ENCODE measurements at places on chromosomes 1 and 21. TPM values are rescaled to one million over a fixed set of nuclear protein-coding genes. Genes with fewer than 3 reads are reported as not detected.
A peak's percentile ranks its signal among the peaks of the same experiment; 100 is the strongest.

The HJV gene
- not detected for total RNA-seq

The ARHGAP30 gene
- total RNA-seq = not detected

DNA sequence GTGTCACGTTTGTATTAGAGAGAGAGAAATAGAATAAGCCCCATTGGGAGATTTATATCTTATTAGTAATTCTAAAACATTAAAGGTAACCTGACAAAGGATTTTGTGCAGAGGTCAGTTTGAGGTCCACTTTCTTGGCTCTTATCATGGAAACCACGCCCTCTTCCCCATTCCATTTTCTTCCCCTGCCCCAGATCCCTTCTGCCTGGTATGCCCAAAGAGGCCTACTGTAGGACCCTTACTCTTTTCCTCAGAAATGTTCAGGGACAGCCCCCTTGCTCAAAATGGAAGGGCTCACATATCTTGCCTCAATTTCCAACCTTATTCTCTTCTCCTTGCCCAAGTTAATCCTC, 9.6 kb downstream of the CCDC185 start:
- DNase-seq = no peak

GRCh38 chr1:2215329-2215728, 12.8 kb upstream of the SKI start:
- no peak for DNase-seq

DNA sequence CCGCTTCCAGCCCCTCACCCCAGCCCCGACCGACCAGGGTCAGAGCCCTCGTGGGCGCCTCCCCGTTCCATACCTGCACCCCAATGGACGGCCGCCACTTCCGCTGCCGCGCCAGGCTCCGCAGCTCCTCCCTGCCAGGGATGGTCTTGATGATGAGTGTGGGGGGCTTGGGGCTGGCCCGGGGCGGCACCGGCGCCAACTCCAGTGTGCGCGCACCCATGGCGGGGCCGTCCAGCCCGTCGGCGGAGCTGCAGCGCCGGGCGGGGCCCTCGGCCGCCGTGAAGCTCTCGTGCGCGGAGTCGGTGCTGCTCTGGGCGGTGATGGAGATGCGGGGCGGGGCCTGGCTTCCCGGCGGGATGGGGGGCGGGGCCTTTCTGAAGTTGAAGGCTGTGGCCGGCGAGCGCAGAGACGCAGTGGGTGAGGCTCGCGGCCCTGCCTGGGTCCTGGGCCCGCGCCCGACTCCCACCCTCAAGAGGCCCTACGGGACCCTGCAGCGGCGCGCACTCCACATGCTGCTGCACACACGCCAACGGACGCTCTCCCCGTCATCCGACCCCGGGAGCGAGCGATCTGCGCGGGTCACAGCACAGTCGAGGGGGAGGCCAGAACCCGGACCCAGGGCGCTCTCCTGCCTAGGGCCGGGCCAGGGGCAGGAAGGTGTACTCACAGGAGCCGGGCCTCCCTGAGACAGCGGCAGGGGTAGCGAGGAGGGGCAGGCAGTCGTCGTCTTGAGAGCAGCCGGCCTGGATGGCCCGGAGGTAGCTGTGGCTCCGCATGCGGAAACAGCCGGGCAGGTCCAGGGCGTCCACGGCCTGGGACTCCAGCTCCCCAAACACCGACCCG, 26.1 kb upstream of the SMIM12 start:
- peak; percentile 62 for DNase-seq

DNA sequence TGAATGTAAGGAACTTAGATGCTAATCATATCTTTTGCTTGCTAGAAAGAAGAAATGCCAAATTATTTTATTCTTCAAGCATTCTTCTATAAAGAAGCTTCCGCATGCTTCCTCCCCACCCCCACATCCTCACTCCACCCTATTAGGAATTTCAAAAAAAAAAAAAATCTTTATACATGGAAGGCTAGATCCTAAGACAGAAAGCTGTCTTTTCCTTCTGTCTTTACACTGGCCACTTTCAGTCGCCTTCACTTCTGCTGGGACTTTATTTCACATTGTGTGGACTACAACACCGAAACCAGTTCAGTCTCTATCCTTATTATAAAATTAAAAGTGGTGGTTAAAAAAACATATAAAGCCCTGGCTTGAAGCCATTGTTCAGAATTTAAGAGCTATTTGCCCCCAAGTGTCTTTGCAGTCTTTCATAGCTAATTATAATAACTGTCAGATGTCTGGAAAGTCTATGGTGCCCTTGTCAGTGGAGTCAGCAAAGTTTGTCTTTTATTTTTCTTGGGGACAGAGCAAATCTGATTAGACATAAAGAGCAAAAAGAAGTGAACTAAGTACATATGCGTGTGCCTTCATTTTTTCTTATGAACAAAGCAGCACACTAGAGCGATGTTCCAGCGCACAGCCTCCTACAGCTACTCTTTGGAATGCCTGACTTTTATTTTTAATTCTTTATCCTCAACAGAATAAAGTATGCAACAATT, 297.7 kb downstream of the PTPRC start:
- DNase-seq = no peak

DNA sequence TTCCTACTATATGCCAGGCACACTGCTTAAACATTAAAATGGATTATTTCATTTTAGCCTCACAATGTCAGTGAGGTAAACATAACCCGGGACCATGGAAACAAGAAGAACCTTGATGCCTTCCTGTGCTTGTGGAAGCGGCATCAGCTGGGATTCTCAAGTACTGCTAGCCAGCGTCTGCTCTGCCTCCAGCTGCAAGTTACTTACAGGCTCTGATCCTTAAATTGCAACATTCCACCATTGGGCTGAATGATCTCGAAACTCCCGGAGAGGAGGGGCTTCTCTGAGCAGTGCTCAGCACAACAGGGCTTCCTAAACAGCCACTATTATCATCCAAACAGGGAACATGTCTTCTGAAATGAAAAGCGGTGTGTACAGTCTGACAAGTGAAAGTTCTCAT, 6.7 kb upstream of the MAN1C1 start:
- no peak for DNase-seq

Measured in neural crest cell (in vitro differentiated cells).